Activated T-helper 1 cell treated with Interleukin-2 at 50 U/mL for 16 hours (primary cell): ENCODE measurements at places on chromosomes 3 and 15.

GRCh38 chr3:159922861-159923312, 65.7 kb upstream of the IL12A start:
- no peak for DNase-seq

- no peak for DNase-seq
These were observed 76.9 kb upstream of the FRMD4B start for GRCh38 chr3:69462826-69463100.

DNA sequence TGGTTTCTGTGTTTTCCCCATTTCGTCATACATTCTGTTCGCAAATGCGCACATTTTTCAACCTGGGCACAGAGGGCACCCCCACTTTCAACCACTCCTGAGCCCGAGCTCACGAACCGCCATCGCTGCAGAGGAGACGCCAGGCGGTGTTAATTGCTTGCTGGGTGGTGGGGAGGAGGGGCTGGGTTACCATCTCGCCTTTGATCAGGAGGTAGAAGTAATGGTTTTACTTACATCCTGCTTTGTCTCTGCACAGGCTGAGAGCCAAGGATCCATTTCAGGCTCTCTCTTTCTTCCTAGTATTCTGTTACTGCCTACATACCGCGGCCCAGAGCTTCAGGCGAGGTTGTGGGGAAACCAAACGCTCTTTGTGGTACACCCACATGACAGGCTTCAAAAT, 177.3 kb upstream of the WNT5A start:
- no peak for DNase-seq

GRCh38 chr3:133924041-133924440, 28.4 kb upstream of the RAB6B start:
- DNase-seq = no peak

DNA sequence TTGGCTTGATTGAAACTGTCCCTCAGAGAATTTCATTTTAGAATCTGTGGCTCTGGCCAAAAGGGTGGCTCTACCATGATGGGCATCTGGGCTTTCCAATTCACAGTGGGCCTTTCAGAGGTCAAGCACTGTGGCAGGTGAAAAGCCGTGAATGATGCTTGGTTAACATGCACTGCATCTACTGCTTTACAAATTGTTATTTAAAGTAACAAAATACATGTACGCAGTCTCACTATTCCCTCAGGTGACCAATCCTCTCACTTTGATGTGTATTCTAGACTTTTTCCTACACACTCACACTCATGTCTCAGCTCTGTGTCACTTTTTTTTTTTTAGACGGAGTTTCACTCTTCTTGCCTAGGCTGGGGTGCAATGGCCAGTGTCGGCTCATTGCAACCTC, 70.5 kb downstream of the MGLL start:
- no peak for DNase-seq

- no peak for DNase-seq
These were observed 75.6 kb downstream of the DTWD1 start for GRCh38 chr15:49696433-49696832.

DNA sequence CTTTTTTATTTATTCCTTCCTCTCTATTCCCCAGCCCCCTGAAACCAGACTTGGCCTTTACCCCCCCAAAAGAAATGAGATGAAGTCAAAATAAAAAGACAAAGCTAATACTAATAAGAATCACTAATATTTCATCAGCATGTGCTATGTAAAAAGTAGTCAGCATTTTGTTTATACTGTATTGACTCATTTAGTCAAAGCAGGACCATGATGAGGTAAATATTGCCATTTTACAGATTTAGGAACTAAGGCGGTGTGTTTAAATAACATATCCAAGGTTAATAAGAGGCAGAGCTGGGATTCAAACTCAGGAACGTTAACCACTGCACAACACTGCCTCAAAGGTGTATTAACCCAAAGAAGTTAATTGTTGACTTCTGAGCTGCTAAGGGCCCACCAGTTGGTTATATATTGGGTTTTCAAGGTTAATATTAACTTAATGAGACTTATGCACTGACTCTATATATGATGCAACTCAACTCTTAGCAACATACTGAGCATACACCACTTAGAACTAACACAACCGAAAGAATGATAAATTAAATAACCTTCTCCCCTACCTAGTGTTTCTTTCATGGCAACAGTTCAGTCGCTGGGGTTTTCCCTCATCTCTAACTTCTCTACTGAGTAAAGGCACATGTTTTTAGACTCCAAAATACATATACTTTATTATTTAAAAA, 34.7 kb downstream of the FOXP1 start:
- DNase-seq = no peak

DNA sequence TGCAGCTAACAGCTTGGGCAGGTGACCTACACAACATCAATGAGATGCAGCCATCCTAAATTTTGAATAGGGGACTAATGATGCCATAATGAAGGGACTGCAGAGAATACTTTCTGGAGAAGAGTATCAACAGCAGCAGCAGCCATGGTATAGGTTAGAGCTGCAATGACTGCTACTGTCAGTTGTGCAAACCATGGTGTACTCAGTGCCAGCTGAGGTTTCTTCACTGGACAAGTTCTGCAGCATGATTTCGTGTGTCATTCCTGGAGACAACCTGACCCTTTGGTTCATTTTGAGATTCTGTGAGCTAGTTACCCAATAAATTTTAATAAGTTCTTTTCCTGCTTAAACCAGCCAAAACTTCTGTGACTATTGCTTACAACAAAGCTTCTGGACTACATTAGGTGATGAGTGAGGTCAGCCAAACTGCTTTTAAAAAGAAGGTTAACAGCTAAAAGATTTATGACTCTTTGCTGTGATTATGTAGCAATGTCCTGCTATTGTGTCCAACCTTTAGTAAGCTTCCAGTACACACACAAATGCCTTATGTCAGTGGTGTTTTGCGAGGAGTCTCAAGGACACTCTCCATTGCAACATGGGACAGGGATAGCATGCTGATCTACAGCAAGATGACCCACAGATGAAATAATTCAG, 4.8 kb upstream of the DAZL start:
- no peak for DNase-seq

DNA sequence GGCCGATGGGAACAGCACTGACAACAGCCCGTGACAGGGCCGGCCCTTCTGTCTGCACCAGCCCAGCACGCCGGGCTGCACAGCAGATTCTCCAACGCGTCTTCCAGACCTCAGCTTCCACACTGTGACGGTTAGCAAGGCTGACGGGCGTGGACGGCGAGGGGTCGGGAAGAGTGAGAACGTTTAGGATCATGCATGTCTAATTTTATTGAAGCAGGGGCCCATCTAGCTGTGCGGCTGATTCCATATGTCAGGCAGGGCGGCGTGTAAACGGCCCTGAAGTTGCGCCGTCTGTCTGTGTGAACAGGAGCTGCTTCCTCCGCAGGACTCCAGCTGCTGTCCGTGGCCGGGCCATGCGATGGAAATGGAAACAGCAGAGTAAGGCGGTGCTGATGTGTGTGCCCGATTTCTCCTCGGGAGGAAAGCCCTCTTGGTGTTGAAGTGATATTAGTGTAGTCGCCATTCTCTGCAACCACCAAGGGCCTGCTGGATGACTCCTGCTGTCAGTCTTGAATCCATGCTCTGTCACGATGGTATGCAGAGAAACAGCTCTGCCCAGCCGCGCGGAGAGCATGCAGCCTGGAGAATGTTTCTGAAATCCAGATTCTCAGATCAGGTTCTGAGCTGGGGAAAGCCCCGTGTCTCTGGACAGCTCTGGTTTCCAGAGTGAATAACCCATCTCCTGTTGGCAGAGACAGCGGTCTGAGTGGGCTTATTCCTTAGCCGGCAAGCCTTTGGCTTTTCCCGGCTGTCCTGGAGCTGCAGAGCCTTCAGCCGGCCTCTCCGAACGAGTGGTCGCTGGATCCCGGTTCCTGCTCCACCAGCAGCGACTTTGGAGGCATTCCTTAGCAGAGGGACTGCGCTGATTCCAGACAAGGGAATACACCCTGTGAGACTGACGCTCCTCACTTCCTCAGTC, 158.1 kb upstream of the UBE3A start:
- no peak for DNase-seq

DNA sequence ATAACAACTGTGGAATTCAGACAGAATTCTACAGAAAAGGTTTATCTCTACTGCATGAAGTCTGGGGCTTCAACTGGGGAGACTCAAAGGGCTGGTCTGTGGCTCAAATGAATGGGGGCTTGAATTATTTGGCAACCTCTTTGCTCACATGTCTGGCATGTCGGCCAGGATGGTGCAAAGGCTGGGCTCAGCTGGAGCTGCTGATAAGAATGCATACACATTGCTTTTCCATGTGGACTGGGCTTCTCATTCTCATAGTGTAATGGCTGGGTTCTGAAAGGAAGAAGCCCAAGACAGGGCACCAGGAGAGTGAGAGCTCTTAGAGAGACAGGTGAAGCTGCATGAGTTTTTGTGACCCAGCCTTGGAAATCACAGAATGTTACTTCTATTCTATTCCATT, 194.3 kb upstream of the SGO1 start:
- no peak for DNase-seq

DNA sequence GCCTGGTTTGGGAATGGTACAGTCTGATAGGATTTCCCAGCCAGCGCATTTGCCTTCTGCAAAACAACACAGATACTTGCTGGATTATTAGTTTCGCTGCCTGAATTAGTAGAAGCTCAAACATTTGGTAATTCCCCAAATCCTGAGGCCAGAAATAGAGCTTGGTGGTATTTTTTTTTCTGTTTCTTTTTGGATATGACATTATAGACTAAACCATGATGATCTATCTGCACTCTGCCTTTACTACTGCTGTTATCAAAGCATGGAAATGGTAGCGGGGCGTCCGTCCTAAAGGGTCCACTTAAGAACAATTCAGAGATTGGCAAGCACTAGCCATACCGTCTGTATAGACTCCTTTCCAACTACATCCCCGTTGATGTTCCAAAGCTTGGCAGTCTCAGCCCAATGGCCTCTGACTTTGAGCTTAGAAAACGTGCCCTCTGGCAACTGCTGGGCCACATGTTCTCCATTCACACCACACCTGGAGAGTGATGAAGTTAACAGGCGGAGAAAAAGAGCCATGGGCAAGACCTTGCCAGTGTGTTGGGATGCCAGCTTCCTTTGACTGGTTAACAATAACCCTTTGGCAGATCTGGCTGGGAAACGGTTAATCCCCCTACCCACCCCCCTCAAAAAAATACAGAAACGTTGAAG, 241.0 kb upstream of the NR2F2 start:
- no peak for DNase-seq

DNA sequence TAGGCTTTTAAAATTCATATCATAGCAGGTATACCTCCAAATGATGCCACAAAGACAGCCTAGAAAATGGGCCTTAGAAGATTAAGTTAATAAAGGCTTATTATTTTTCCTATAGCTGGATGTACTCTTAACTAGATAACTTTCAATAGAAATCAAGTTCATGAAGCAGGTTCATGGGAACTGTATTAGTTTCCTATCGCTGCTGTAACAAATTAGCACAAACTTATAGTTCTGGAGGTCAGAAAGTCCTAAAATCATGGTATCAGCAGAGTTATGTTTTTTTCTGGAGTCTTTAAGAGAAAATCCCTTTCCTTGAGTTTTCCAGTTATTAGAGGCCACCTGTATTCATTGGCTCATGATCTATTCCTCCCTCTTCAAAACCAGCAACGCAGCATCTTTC, 269.9 kb downstream of the TIGIT start:
- no peak for DNase-seq

GRCh38 chr3:139523718-139524117, 15.8 kb downstream of the RBP1 start:
- DNase-seq = no peak

DNA sequence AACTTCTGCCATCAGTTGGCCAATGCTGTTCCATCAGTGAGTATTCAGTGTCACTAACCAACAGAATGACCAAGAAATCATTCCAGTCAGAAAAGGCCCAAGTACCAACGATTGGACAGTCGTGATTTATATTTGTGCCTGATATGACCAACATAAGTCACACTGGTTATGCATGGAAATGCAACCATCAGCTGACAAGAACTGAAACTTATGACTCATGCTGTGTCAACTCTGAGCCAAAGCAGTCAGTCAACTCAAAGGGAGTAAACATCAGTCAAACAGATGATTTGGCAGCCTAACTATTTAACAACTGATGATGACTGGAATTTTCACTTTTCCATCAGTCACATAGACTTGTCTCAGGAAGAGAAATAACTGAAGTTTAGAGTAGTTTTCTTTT, 142.4 kb downstream of the ANXA2 start:
- DNase-seq = no peak

DNA sequence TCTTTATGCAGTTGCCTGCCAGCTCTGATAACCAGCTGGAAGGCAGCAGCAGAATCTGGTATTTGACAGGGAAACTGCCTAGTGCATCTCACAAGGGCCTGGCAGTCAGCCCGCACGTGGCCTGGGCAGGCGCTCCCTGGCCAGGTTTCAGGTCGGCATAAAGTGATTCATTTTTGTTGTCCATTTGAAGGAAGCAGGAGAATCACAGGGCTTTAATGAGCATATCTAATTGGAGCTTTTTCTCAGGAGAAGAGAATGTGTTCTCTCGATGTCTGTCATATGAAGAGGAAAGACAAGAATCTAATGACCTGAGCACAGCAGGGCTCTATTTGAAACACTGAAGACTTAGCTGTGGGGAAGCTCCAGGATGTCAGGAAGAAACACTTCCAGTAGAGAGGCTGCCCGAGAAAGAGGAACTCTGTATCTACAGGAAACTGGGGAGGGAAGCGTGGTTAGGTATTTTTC, 98.8 kb upstream of the MB21D2 start:
- DNase-seq = no peak

- DNase-seq = no peak
These were observed 12.9 kb downstream of the POMGNT2 start for GRCh38 chr3:43093006-43093405.

- no peak for DNase-seq
These were observed 106.3 kb downstream of the PLD1 start for GRCh38 chr3:171704002-171704401.

GRCh38 chr15:45254405-45254804, 2.4 kb downstream of the SLC28A2 start:
- DNase-seq = no peak

DNA sequence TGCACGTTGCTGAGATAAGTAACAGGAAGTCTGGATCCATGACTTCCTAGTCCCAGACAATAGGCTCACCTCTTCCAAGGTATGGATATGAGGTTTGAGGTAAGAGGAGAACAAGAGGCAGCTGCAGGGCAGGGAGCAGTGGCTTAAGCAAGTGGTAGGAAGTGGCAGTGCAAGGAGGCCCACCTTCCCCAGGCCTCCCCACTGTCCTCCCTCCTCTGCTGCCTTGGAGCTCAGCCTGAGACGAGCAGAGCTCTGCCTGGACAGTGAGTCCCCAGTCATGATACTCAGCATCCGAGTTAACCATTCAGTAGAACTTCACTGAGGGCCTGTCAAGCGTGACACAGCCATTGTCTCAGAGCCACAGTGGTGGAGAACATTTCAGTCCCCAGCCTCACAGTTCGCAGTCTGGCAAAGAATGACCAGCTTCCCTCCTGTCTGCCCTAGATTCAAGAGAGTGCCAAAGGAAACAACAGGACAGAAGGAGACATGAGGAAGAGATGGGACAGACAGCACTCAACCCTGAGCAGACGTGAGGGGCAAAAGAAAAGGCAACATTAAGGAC, 41.4 kb upstream of the BOC start:
- no peak for DNase-seq

DNA sequence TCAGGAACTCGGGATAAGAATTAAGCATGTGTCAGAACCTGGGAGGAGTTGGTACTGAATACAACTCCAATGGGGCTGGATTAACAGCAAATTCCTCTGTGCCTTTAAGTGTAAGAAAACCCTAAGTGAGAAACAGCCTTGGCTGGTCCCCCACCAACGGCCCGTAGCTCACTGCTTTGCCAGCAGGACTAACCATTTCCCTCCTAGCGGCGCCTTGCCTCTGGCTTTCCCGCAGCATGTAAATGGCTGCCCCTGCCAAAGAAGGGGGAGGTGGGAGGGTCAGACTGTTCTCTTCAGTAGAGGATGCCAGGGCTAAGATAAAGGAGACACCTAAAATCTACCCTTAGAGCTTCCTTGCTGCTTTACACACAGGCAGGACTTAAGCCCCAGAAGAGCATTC, 51.0 kb upstream of the SH3GL3 start:
- DNase-seq = no peak
